ENCODE measurements at places on chromosomes 12 and 14.

DNA sequence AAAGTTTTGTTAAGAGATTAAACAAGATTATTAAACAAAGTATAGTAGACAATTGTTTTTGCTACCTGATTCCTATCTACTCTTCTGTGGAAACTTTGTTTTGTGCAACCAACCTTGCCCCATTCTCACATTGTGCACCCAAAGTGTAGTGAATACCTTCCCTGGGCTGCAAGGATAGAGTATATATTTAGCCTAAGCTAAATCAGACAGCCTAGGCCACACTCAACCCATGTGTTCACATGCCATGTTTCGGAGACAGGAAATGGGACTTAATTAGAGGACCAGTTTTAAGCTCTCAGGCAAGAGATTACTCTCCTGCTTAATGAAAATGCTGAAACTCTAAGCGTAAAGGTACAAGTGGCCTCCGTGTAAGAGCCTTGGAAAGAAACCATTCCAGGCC lies 734.9 kb upstream of the USP15 start:
- DNase-seq, result no peak

DNA sequence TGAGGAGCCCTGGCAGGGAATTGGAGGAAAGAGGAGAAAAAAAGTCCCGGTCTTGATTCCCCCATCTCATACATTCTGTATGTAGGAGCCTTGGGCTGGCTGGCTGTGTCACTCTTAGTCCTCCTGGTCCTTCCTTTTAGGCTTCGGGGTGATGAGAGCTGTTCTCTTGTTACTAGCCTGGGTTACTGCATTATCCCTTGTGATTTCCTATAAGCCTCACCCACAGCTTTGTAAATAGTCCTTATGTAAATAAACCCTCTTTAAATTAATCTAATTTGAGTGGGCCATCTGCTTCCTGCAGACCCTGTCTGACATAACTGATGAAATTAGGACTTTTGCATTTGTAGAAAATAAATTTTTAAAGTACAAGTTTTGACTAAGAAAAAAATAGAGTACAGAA lies 19.2 kb downstream of the DNM1L start:
- DNase-seq, result no peak

GRCh38 chr12:51217133-51217967 lies 512 bp downstream of the POU6F1 start:
- peak; percentile 75 for DNase-seq

DNA sequence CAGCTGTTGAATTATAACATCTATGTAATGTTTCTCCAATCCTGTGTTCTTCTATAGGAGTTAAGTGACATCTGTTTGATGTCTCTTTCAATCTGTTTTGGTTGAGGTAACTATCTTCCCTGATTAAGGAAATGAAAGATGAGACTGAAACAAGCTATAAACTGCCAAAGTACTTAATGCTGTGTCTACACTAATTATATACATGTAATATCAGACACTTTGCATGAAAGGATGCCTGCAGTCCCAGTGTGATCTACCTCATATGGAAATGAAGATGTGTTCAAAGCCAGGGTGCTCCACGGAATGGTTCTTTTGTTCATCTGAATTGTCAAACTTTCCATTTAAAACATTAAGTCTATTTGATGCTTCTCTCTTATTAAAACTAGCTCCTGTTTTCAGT lies 958.3 kb downstream of the GALC start:
- no peak for DNase-seq

GRCh38 chr12:92928421-92928961 lies 604 bp downstream of the EEA1 start:
- no peak for DNase-seq

GRCh38 chr12:2765608-2766007 lies 29.2 kb upstream of the FKBP4 start:
- DNase-seq, result no peak

GRCh38 chr14:89903340-89903952 lies 51.1 kb downstream of the EFCAB11 start:
- DNase-seq, result no peak

DNA sequence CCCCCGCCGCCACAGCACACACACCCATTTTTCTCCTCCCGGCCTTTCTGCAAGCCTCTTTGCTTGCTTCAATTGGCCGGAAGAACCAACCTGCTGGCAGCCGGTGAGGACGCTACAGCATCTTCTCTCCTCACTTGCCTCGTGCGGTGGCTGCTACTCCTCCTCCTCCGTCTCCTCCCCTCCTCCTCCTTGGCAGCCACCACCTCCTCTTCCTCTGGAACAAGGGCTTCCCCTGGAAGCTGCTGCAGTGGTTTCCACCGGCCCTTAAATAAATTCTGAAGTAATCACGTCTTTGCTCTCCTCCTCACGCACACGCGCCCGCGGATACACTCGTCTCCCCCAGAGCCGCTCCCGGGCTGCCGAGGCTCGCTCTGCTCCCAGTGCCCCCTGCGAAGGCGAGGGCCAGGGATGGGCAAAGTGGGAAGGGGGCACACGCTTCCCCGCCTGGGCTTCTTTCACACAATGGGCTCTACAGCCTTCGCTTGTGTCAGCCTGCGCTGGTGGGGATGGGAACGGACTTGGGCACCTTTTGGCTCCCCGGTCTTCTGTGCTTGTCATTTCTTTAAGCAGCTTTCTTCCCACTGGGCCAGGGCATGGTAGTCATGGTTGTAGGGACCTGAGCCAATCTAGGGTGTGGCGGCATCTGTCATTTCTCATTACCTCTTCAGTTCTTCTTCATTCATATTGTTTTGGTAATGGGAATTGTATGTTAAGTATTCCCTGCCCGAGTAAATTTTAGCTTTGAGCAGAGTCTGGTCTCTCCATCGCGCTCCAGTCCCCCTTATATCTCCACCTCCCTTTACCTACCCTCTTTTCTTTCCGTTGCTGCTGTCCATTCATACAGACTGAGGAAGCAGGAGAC lies at the start of gene PPFIA2:
PPFIA2 (minus strand) TSS at position 161 of the 862 bp plus-strand sequence.
- peak; percentile 56 for DNase-seq

- no peak for DNase-seq
Observed at GRCh38 chr14:60632257-60632656, 17.0 kb downstream of the SIX1 start.

DNA sequence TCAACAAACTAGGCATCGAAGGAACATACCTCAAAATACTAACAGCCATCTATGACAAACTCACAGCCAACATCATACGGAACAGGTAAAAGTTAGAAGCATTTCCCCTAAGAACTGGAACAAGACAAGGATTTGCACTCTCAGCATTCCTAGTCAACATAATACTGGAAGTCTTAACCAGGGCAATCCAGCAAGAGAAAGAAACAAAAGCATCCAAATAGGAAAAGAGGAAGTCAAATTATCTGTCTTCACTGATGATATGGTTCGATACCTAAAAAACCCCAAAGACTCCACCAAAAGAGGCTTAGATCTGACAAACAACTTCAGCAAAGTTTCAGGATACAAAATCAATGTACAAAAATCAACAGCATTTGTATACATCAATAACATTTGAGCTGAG lies 32.5 kb downstream of the CCDC38 start:
- no peak for DNase-seq

GRCh38 chr12:92444763-92445162 lies 258.0 kb upstream of the PLEKHG7 start:
- no peak for DNase-seq

GRCh38 chr14:105483300-105484068 lies 3.2 kb upstream of the CRIP1 start:
- no peak for DNase-seq

- no peak for DNase-seq
Observed at GRCh38 chr14:53993920-53994607, 37.4 kb upstream of the BMP4 start.

GRCh38 chr14:88181072-88181471 lies 142.0 kb downstream of the KCNK10 start:
- no peak for DNase-seq

DNA sequence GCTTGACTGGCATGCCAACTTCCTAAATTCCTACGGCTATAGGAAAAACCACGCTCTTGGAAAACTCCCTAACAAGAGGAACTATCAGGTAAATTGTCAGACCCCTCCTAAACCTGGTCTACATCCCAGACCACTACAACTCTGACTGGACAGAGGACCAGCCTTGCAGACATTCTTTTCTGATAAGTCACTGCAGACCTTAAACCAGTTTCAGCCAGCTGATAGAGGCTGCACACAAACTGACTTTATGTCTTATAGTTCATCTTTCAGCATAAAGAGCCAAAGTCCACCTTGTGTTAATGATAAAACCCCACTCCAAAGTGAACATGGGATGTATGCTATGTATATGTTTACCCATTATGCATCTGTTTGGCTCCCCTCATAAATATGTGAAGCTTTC lies 166.6 kb downstream of the KTN1 start:
- DNase-seq, result no peak

GRCh38 chr14:51082349-51082748 lies 12.6 kb downstream of the TRIM9 start:
- no peak for DNase-seq

- DNase-seq, result peak; percentile 29
Observed at GRCh38 chr12:72889791-72890190, 617.6 kb downstream of the TRHDE start.

GRCh38 chr12:116127859-116128258 lies 149.6 kb downstream of the MED13L start:
- DNase-seq, result no peak

DNA sequence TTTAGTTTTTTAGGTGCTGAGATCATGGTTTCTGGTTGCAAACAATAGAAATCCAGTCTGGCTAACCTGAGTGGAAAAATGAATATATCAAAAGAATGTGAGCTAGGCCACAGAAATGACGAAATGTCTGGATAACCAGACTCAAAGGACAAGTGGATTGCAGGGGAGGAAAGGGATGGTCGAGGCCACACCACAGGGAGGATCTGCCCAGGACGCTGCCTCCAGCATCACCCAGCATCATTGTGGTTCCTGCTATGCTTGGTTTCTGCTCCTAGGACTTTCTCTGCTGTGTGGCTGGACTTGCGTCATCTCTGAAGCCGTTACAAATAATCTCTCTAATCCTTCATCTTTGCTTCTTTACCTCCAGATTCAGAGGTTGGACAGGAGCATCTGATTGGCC lies 80.4 kb downstream of the TTC8 start:
- no peak for DNase-seq

GRCh38 chr12:102685841-102686240 lies 205.5 kb upstream of the IGF1 start:
- DNase-seq, result no peak

DNA sequence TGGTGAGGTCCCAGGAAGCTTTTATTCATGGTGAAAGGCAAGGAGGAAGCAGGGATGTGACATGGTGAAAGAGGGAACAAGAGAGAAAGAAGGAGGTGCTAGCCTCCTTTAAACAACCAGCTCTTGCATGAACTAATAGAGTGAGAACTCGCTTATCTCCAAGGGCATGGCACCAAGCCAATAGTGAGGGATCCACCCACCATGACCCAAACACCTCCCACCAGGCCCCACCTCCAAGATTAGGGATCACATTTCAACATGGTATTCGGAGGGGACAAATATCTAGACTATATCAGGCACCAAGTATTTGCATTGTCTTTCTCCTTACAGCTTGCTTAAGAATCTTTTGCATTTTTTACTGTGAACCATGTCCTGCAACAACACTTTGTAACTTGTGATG lies 91.9 kb upstream of the DHRS4 start:
- no peak for DNase-seq

DNA sequence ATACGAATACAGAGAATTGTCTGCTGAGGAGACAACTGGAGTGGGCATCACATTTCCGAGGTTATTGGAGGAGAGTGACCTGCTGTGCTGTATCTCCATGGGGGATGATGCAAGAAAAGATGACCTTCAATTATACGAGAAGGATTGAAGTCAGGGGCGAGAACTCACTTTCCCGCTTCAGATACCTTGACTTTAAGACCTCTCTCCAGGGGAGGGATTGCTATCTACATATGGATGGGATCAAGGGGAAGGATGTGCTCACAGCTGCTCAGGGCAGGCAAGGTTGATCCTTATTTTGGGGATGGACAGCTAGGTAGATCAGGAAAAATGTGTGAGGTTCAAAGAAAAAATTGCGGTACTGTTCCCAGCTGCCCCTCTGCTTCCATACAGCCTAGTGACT lies 24.4 kb downstream of the NEUROD4 start:
- DNase-seq, result no peak

DNA sequence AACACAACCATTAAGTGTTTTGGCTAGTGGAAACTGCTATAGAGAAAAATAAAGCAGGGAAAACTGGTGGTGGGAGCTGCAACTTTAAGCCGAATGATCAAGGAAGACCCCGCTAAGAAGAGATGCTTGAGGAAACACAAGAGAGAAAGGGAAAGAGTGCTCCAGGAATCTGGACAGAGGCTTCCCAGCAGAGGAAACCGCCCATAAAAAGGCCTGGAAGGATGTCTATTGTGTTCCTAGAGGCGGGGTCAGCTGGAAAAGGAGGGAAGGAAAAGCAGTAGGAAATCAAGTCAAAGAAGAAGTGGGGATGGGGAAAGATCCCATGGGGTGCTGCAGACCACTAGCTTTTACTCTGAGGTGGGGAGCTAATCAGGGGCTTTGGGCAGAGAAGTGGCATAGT lies 12.4 kb downstream of the SLC2A13 start:
- no peak for DNase-seq

DNA sequence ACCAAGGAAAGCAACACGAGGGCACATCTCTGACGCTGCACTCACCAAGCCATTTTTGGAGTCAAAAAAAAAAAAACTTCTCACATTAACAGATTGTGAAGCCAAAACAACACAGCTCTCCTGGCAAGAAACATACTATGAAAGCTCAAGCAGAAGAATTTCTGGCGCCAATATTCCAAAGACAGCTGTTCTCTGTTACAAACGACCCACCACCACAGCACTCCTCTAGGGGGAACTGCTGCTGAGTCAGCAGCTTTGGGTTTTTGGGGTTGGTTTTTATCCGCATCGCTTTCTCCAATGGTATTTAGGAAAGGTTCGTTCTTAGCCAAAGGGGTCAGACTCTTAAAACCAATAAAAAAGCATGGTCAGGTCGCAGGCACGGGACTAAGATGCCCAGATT lies 379.4 kb downstream of the RPS29 start:
- no peak for DNase-seq

DNA sequence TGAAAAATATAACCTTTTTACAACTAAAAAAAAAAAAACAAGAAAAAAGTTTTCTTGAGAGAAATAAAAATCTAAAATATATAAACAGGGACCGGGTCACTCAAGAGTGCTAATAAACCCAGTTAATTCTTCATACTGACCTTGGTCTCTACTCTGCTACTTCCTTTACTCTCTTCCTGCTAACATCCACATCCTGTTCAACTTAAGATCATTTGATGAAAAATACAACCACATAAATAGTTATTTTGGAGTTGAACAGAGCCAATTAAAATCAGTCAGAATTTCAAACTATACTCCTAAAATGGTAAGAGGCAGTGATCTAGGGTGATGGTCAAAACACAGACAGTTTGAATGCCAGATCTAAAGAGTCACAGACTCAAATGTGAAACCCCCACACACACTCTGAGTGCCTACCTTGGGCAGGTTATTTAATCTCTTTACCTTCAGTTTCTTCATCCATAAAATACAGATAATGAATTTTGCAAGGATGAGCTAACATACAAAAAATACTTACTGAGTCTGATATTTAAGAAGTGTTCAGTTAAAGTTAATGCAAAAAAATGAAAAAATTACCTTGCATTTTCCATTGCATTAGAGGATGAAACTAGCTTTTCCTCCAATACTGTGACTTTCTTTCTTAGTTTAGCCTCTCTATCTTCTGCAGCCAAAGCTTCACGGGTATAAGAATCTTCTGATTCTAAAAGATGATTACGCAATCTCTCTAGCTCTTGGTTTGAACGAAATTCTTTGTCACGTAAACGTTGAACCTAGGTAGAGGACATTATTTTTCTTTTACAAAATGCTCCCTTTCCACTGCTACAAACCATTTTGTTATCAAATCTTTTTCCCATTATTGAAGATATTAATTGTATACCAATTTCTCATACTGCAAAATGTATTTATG lies 40.9 kb downstream of the TRIP11 start:
- no peak for DNase-seq

Measured in glutamatergic neuron (in vitro differentiated cells).